Activated CD4-positive, CD25-positive, alpha-beta regulatory T cell (primary cell): ENCODE measurements at places on chromosomes 5 and 9.

DNA sequence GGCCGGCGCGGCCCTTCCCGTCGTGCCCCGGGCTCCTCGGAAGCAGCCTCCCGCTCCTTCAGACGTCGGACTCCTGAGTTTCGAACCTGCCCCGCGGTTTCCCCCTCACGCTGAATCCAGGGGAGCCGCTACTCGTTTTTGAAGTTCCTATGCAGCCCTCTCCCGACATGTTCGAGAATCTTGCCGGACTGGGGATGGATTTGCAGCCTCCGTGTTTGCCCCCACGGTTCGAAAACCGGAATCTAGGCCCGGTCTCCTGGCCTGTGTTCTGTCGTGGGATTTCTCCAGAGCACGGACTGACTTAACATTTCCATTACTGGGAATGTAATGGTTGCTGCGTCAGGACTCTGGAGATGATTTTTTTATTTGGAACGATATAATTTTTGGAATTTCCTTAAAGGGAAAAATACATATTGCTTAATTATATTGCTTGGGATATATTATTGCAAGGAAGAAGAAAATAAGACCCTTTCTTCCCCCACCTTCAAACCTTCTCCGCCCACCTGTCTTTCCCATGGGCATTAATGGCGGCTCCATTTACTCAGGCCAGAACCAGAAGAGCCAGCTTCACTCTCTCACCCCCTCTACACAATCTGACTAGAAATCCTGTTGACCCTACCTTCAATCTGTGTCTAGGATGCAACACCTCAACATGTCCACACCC lies 8.5 kb upstream of the MGAT1 start:
- DNase-seq: no peak

GRCh38 chr5:149324641-149325040 lies 20.7 kb upstream of the GRPEL2 start:
- no peak for DNase-seq

DNA sequence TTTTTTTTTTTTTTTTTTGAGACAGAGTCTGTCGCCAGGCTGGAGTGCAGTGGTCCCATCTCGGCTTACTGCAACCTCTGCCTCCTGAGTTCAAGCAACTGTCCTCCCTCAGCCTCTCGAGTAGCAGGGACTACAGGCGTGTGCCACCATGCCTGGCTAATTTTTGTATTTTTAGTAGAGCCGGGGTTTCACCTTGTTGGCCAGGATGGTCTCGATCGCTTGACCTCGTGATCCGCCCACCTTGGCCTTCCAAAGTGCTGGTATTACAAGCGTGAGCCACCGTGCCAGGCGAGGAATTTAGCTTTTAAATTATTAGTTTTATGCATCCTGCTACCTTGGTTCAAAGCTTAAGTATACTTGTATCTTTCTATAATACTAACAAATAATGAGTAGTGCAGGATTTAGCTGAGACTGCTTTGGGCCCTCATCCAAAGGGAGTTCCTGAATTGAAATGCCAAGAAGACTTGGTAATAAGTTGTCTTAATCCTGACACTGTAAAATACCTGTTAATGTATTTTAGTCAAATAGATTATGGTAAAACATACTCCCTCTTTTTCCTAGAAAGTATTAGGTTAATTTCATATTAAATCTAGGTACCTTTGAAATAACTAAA lies 5.0 kb downstream of the CDC42SE2 start:
- no peak for DNase-seq

GRCh38 chr9:33128570-33128969 lies 38.6 kb downstream of the B4GALT1 start:
- no peak for DNase-seq

GRCh38 chr9:92850898-92851297 lies 26.9 kb downstream of the ZNF484 start:
- DNase-seq: no peak

DNA sequence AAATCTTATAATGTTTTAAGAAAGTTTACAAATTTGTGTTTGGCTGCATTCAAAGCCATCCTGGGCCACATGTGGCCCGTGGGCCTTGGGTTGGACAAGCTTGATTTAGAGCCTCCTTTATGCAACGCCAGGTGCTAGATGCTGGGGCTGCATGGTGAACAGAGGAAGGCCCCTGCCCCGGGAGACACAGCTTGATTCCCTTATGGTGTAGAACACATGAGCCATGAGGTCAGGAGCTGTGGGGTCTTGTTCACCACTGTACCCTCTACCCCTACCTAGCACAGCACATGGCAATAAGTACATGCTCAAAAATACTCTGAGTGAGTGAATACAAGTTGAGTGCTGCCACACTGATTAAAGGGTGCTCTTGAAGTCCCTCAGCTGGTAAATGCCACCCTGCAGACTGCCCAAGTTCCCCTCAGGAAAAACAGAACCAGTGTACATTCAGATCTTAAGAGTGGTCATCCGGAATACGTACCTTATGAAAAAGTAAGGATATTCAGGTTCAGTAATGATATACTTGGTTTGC lies 71.9 kb downstream of the ARRDC3 start:
- DNase-seq: no peak

GRCh38 chr9:113966394-113966793 lies 90.3 kb downstream of the ZNF618 start:
- no peak for DNase-seq

GRCh38 chr5:101543780-101544179 lies 640.7 kb upstream of the ST8SIA4 start:
- DNase-seq: no peak

DNA sequence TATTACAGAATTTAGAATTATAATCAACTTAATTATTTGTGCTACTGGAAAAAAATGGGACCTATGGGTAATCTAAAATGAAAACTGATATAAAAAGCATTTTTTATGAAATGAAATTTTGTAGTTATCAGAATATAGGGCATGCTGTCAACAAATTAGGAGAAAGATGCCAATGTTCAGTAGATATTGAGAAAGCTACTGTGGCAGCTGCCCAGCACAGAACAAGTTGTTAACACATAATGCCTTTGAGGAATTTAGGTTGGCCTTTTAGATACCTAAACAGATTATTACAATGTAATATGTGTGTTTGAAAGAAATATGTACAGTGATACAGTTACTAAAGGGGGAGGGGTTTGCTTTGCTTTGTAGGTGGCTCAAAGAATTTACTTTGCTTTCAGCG lies 54.1 kb downstream of the PPIC start:
- no peak for DNase-seq

DNA sequence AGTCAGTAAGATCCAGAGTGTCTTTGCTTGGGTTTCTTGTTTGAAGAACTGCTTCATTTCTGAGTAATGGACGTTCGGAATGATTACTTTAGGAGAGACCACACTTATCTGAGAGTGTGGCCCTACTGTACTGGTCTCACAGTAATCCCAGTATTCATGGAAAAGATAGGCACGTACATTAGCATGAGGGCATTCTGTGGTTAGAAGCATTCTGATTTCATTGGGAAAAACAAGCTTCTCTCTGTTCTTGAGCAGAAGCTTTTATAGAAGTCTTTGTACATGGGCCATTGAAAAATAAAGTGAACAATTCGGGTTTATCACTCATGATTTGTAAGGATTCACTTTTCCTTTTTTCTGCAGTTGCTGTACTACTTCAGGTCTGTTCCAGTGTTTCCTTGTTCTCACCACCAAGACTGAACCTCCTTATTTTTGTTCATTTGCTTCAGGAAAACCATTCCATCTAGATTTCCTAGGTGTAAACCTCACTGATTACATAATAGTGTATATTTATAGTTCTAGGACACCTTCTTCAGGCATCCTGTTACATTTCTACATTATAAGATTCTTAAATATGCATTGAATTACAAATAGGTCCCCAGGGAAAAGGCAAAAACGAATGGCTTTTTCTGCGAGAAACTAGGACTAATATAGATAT lies 10.1 kb downstream of the TGFBR1 start:
- no peak for DNase-seq
